Activated CD8-positive, alpha-beta memory T cell treated with anti-CD3 and anti-CD28 coated beads, Interleukin-2, amount 10 ng/mL, durations not matched to agents 7 days and 5 days (primary cell): ENCODE measurements at places on chromosomes 1 and 21. TPM values are rescaled to one million over a fixed set of nuclear protein-coding genes. Genes with fewer than 3 reads are reported as not detected.

The CYYR1 gene
- not detected for total RNA-seq

The MYOG gene
- not detected for total RNA-seq

The LORICRIN gene
- total RNA-seq = not detected

The RNU1-2 gene
- 922 TPM for total RNA-seq

The PTPRC gene
- total RNA-seq = 674 TPM

- H3K4me1 ChIP-seq = peaks cover 9% of the 10 kb centered on the region
- no peak overlapping the region for H3K27ac ChIP-seq
- no peak overlapping the region for H3K4me3 ChIP-seq
- DNase-seq = no peak
Measured at GRCh38 chr21:43276811-43277210, 108.0 kb downstream of the CRYAA start.

DNA sequence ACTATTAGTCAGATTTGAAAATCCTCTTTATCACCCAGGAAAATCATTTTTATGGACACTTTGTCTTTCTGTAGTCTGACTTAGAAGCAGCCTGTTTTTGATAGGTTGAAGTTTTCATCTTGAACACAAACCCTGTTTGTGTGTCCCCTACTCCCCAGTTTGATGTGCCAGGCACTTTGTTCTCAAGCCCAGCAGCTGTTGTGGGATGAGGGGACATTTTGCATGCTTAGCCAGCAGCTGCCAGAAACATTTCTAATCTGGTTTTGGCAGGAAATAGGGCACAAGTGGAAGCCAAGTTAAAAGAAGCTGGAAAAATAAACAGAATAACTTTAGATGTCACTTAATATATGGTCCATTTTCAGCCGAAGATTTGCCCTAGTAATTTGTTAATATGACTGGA, 29.9 kb downstream of the ACTN2 start:
- no peak overlapping the region for H3K4me3 ChIP-seq
- no peak overlapping the region for H3K27ac ChIP-seq
- DNase-seq = no peak

GRCh38 chr1:48018799-48019198, 21.6 kb upstream of the TRABD2B start:
- no peaks in the 10 kb centered on the region for H3K36me3 ChIP-seq
- H3K27me3 ChIP-seq = peaks cover 24% of the 10 kb centered on the region
- no peak overlapping the region for H3K4me3 ChIP-seq
- H3K4me1 ChIP-seq = no peaks in the 10 kb centered on the region
- DNase-seq = no peak

DNA sequence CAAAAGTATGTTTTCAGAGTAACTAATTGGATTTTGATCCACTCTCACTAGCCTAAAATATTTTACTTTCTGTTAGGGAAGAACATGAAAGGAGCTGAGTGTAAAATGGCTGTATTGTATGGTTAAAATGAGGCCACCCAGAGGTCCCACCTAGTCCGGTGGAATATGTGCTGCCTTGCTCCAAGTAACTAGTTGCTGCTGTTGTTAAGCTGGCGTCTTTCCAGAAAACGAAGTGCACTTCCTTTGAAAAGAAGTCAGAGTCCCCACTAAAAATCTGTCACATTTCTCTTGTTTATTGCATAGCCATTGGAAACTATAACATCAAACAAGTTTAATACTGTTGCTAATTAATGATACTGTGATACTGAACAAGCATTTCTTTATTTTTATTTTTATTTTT, 3.2 kb downstream of the SLC25A33 start:
- no peak overlapping the region for H3K27ac ChIP-seq
- H3K36me3 ChIP-seq = peaks cover 5% of the 10 kb centered on the region
- DNase-seq = no peak
- H3K4me1 ChIP-seq = peaks cover 34% of the 10 kb centered on the region
- no peaks in the 10 kb centered on the region for H3K27me3 ChIP-seq

DNA sequence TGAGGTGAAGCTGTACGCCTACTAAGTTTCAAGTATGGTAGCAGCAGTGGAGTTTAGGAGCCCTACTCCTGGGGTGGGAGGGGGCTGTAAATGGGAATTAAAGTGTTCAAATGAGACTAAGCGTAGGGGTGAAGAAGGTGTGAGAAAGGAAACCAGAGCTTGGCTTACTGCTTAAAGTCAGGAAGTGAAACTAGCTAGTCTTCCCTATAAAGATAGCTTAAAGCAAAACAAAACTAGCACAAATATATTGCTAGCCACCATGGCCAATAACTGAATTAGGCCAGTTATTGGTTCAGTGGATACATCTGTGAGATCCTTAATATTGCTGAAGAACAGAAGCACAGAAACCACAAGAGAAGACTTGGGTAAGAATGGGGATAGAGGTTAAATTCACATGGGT, 492.2 kb upstream of the PKN2 start:
- no peak overlapping the region for H3K4me3 ChIP-seq
- no peaks in the 10 kb centered on the region for H3K36me3 ChIP-seq
- DNase-seq = no peak
- H3K4me1 ChIP-seq = peaks cover 6% of the 10 kb centered on the region
